ENCODE measurements at places on chromosomes 16 and 17.

- DNase-seq, result peak; percentile 39
Measured at GRCh38 chr17:73474370-73474988, 162.7 kb upstream of the CDC42EP4 start.

DNA sequence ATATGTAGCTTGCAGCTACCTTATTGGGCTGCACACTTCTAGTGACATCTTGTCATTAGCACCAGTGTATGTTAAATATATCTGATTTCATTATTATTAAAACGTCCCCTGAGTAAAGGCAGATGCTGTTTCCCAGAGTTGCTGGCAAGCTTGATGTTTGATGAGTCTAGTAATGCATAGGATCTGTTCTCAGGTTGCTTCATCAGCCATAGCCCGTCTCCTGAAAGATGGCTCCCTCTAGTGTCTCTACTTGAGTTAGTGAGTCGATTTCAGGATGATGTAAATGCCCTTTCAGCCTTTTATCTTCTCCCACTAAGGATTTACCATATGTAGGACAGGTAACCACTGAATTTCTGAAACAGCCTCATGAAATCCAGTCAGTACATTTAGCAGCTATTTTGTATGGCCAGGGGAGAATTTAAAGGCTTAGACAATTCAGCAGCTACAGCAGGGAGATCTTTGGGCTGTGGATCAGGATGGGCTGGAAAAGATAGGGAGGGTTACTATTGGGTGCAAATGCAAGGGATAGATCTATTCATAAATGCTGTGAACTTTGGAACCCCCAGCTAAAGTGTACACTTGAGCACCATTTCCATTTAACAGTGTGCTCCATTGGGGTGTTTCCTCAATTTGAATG lies 376.3 kb downstream of the CNTNAP4 start:
- DNase-seq, result peak; percentile 28

DNA sequence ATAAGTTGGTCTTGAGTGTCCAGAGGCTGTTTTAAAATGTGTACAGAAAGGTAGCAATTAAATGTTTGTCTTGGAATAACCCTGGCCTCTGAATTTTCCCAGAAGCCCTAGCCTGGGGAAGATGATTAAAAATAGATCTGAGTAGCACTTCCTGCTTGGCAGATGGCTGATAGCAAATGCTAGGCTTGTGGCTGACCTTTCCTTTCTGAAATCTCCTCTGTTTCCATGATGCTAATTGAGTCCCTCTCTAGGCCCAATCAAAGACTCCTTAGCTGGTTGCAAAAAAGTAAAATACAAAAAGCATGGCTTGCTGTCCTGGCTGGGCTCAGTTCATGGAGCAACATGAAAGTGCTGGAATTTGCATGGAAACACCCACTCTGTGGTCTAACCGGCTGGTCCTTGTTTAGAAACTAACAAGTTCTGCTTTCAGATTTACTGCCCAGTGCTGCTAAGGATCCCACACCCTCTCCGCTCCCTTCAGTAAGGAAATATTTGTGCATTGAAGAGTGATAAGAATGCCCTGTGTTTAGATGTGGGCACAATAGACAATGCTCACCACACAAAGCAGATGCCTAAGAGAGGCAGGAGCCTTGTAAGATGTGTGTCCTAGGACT lies 40.8 kb downstream of the YPEL2 start:
- DNase-seq, result peak; percentile 54

GRCh38 chr16:49644145-49644463 lies 211.8 kb downstream of the ZNF423 start:
- no peak for DNase-seq

Measured in IMR-90 (cell line).